ENCODE measurements at places on chromosomes 12 and 14.

GRCh38 chr12:121279507-121279915, 17.0 kb downstream of the CAMKK2 start:
- no peak for DNase-seq

GRCh38 chr14:60003991-60004390, 84.0 kb downstream of the LRRC9 start:
- DNase-seq, result no peak

GRCh38 chr14:64303471-64303917, 9.3 kb upstream of the ESR2 start:
- DNase-seq, result no peak

DNA sequence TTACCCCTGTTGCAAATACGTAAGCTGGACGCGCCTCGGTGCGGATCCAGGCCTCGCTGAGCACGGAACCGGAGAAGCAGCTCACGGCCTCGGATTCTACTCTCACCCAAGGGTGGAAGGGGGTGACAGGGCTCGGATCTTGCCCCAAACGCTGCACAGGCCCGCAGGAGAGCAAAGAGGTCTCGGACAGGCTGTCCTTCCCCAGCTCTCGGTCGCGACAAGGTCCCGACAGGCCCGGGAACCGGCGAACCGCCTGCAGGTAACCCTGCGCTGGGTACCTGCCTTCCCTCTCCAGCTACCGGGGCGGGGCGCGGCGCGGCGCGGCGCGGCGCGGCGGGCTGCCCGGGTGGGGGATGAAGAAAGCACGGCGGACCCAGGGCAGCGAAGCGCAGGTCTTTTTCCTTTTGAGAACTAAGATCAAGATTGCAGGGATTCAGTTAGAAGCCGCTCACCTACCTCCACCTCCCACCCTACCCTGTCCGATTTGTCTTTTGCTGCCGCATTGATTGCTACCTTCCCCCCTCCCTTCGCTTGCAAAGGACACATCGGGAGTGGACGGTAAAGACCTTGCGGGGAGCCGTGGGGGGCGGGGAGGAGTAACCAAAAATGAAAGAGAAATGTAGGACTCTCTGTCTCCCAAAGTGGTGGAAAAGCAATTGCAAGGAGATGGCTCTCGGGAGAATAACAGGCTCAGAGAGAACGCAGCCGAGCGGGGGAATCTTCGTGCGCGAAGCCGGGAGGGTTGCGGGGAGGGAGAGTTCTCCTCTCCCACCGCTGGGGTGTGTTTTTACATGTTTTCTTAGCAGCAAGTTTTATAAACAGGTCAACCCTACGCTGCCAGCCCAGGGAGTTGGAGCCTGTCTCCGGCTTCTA, 8.4 kb upstream of the TBX3 start:
- DNase-seq, result no peak

DNA sequence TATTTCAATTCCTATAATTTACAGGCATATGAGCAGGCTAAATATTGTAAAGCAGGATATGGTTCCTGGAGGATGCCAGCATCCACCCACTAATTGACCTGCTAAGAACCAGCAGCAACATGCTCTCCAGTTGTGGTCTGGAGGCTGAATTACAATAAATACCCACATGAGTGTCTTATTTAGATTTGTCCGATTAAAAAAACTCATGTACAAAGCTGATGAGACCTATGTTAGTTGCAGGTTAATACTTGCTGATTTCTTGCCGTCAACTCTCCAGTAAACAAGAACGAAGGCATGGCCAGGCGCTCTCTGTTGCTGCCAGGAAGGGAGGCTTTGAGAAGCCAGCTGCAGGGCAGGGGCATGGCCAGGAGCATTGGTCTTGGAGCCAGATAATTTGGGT, 169.3 kb upstream of the PRICKLE1 start:
- DNase-seq, result no peak

- no peak for DNase-seq
Observed at GRCh38 chr12:67665679-67666078, 17.1 kb downstream of the DYRK2 start.

- peak; percentile 41 for DNase-seq
Observed at GRCh38 chr14:37595809-37596621, 586 bp downstream of the TTC6 start.

DNA sequence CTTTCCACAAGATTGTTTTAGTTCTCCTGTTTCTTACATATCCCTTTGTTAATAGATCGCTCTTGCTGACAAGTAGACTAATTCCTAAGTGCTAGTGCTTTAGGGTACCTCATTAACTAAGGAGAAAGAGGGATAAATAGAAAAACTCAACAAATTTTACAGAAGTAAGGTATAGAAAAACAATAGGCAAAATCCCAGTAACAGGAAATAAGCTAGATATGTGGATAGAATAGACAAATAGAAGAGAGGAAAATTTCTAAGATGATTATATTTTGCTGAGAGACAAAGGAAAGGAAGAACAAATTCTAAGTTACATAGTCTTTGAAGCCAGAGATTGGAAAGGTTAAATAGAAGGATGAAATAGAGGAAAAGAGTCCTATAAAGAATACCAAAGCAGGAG, 1.0 kb downstream of the CD69 start:
- no peak for DNase-seq

DNA sequence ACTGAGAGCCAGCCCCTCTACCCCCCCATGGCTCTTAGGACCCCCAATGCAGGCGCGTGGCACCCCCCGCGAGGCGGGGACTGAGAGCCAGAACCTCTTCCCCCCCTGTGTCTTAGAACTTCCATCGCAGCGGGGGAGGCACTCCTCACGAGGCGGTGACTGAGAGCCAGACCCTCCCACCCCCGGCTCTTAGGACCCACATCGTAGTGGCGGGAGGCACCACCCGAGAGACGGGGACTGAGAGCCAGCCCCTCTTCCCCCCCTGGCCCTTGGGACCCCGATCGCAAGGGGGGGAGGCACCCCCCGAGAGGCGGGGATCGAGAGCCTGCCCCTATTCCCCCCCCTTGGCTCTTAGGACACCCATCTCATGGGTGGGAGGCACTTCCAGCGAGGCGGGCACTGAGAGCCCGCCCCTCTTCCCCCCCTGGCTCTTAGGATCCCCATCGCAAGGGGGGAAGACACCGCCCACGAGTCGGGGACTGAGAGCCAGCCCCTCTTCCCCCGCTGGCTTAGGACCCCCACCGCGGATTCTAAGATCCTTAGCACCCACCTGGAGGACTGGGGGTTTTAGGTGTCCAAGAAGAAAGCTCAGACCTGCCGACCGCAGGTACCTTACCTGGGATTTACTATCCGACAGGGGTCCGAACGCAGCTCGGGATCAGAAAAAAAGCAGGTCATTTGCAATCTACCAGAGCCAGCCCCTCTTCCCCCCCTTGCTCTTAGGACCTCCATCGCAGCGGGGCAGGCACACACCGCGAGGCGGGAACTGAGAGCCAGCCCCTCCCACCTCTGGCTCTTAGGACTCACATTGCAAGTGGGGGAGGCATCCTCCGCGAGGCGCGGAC, 44.9 kb downstream of the DDX11 start:
- no peak for DNase-seq

- no peak for DNase-seq
Observed at GRCh38 chr14:93752980-93753561, 35.2 kb downstream of the PRIMA1 start.

DNA sequence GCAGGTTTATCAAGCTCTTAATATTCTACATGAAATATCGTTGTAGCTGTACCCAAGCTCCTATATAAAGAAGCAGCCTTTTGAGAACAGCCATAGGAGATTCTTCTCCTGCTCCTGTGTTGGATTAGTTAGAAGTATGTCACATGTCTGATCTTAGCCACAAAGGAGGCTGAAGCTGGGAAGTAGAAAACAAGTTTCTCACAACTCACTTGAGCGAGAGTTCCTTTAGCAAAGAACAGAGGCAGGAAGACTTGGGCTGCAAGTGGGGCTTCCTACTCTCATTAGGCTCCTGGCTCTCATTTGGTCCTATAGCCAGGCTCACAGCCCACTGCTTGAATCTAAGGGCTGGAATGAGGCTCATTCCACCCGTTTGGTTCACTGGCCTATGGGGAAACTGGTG, 281.9 kb downstream of the BTG1 start:
- no peak for DNase-seq

DNA sequence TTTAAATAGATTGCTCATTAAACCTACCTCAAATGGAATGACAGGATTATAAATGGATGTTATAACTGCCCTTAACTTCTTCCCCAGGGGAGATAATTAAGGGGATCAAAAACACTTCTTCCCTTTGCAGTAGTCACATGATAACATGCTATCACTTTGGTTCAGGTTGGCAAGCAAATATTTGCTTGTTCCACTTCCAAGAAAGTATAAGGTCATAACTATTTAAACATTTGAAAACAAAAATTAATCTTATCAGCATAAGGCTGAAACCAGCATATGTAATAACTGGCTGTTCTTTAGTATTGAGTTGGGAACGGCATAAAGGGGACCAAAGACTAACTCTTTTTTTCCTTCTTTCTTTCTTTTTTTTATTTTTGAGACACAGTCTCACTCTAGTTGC, 2.4 kb upstream of the LYZ start:
- no peak for DNase-seq

DNA sequence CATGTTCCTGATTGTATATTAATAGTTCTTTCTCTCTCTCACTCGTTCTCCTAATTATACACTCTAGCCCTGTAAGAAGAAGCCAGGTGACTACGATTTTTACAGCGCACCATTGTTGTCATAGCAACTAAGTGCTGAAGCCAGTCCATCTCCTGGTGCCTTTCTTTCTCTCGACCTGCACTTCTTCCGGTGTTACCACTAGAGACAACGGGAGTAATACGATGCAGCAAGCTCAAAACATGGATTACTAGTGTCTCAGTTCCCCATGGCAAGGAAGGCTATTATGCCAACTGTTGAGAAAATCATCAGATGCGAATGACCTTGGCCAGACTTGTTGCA, 40.8 kb upstream of the DCD start:
- DNase-seq, result no peak

GRCh38 chr14:96166461-96167223, 38.0 kb upstream of the BDKRB2 start:
- DNase-seq, result no peak

Data from stimulated activated CD4-positive, alpha-beta T cell treated with anti-CD3 and anti-CD28 coated beads, TNF-alpha, amount 100 ng/mL, for 4 hours (primary cell).